HCT116 (cell line): ENCODE measurements at places on chromosomes 7 and 10. TPM values are rescaled to one million over a fixed set of nuclear protein-coding genes. Genes with fewer than 3 reads are reported as not detected.

DNA sequence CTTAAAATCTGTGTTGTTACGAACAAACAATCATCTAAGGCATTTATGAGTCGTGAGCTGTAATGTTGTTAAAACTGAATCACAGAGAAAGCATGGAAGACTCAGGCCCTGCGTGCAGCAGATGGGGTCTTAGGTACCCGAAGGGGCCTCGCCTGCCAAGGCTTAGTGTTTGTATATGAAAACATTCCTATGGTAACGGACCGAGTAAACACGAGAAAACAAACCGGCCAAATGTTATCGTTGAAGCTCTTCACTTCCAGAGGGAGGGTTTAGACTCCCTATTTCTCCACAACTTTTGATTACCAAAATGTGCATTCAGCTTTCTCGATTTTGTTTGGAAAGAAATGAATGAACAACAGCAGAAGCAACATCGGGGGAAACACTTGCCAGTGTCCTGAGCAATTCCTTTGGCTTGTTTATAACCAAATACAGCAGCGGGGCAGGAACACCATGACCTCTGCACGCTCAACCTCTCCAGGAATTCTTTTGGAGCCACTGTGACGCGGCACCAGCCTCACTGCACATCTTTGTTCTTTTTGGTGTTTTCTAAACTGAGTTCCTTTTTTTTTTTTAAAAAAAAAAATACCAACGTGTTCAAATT, 121.6 kb upstream of the KLF6 start:
- DNase-seq: no peak
- no peak overlapping the region for H3K4me3 ChIP-seq
- H3K27me3 ChIP-seq: no peaks in the 10 kb centered on the region
- H3K36me3 ChIP-seq: no peaks in the 10 kb centered on the region
- no peak overlapping the region for H3K27ac ChIP-seq
- H3K4me1 ChIP-seq: no peaks in the 10 kb centered on the region

DNA sequence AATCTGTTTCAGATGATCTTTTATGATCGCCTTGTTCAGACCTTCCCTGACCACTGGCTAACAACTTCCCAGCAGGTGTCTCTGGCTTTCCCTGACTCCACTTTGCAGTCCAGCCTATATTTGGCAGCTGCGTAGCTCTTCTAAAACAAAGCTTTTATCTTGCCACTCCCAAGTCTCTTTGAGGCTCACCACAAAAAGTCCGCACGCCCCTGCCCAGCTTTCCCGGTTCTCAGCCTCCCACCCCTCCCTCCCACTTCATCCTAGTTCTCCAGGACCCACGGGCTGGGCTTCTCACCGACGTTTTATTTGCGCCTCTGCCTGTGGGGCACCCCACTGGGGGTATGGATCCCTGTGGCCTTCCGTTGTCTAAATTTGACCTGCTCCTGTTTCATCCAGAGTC, 58.9 kb upstream of the USP6NL start:
- H3K4me1 ChIP-seq: no peaks in the 10 kb centered on the region
- no peaks in the 10 kb centered on the region for H3K27me3 ChIP-seq
- no peaks in the 10 kb centered on the region for H3K36me3 ChIP-seq
- no peak overlapping the region for H3K27ac ChIP-seq

MKX gene
- total RNA-seq: 27.5 TPM

TRIM50 gene
- not detected for total RNA-seq

GRCh38 chr10:116947841-116948529, 57.0 kb downstream of the SHTN1 start:
- H3K36me3 ChIP-seq: peaks cover 32% of the 10 kb centered on the region
- no peak overlapping the region for H3K4me3 ChIP-seq

GNGT1 gene
- total RNA-seq: 0.91 TPM

- peaks cover 10% of the 10 kb centered on the region; the same call in 1 of the 2 replicates for H3K4me1 ChIP-seq
- H3K27me3 ChIP-seq: 0 out of 2 replicates have a peak, but pooled peaks cover 4% of the 10 kb centered on the region
- H3K4me3 ChIP-seq: no peak overlapping the region
- H3K36me3 ChIP-seq: no peaks in the 10 kb centered on the region
- no peak overlapping the region for H3K27ac ChIP-seq
These were observed 208.6 kb downstream of the SKAP2 start for GRCh38 chr7:26655781-26656180.

RPS24 gene
- 1,764 TPM for total RNA-seq

MYO3A gene
- not detected for total RNA-seq

DNA sequence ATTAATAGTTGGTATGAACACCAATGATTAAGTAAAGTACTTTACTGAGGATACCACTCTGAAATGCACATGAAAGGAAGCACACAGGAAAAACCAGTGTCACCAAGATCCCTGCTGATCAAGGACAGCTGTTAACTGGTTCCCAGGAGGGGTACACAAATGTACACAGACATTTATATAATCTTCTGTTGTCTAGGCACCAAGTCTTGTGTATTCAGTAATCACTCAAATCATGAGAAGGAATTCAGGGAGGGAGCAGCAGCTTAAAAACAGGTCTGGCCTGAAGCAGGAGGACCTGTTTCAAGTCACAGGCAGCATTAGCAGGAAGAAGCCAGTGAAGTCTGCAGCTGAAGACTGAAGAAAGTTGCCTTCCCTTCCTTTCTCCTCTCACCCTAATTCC, 18.7 kb downstream of the MPP7 start:
- peaks cover 19% of the 10 kb centered on the region; the same call in 1 of the 2 replicates for H3K4me1 ChIP-seq
- H3K27me3 ChIP-seq: no peaks in the 10 kb centered on the region
- H3K36me3 ChIP-seq: no peaks in the 10 kb centered on the region
- no peak for DNase-seq

SFRP5 gene
- total RNA-seq: not detected

DNA sequence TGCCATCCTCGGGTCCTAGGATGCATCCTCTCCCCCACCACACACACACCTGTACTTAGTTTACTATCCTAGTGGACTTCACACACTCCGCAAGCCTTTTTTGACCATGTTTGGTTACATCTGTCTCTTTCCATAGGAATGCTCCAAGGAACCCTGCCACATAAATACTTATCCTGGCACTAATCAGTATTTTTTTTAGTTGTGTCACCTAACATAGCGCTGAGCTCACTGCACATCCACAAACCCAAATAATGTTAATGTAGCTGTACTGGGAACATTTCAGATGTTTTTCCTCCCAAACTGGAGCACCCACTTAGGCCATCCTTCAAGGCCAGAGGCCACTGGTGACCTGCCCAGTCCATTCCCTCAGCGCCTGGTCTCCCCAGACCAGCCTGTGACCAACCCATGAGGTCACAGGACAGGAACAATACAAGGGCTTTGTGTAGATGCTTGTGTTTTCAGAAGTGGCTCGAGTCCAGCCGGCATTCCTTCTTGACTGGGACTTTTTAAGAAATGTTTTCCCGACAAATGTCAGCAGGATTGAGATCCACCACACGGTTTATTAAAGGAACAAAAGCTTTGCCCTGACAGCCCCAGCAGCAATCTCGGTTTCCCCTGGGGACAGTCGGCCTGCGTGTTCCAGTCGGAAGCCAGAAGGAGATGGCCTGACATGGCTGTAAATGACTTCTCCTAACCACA, 181.4 kb downstream of the JCAD start:
- H3K4me1 ChIP-seq: no peaks in the 10 kb centered on the region
- DNase-seq: no peak
- H3K36me3 ChIP-seq: no peaks in the 10 kb centered on the region
- H3K27me3 ChIP-seq: no peaks in the 10 kb centered on the region

- H3K27ac ChIP-seq: no peak overlapping the region
- H3K36me3 ChIP-seq: no peaks in the 10 kb centered on the region
- H3K4me1 ChIP-seq: peaks cover 18% of the 10 kb centered on the region
- H3K4me3 ChIP-seq: no peak overlapping the region
- DNase-seq: no peak
These were observed 59.4 kb upstream of the NAMPT start for GRCh38 chr7:106344211-106344610.

DNA sequence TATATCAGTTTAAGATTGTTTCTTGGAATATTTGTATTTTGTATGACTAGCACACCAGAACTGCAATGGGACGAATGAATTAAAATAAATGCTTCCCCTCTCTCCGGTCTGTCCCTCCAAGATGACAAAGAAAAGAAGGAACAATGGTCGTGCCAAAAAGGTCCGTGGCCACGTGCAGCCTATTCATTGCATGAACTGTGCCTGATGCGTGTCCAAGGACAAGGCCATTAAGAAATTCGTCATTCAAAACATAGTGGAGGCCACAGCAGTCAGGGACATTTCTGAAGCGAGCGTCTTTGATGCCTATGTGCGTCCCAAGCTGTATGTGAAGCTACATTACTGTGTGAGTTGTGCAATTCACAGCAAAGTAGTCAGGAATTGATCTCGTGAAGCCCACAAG, 17.2 kb upstream of the PAPSS2 start:
- no peaks in the 10 kb centered on the region for H3K36me3 ChIP-seq
- no peaks in the 10 kb centered on the region for H3K27me3 ChIP-seq
- no peaks in the 10 kb centered on the region for H3K4me1 ChIP-seq
- no peak for DNase-seq
- H3K27ac ChIP-seq: no peak overlapping the region
- no peak overlapping the region for H3K4me3 ChIP-seq

GRCh38 chr7:78197447-78197846, 398.9 kb downstream of the PHTF2 start:
- H3K4me1 ChIP-seq: no peaks in the 10 kb centered on the region
- no peaks in the 10 kb centered on the region for H3K36me3 ChIP-seq
- H3K4me3 ChIP-seq: no peak overlapping the region
- H3K27me3 ChIP-seq: peaks cover 29% of the 10 kb centered on the region

GRCh38 chr10:104247513-104248146, 7.1 kb upstream of the GSTO1 start:
- H3K27ac ChIP-seq: no peak overlapping the region
- no peaks in the 10 kb centered on the region for H3K36me3 ChIP-seq
- DNase-seq: no peak

DNA sequence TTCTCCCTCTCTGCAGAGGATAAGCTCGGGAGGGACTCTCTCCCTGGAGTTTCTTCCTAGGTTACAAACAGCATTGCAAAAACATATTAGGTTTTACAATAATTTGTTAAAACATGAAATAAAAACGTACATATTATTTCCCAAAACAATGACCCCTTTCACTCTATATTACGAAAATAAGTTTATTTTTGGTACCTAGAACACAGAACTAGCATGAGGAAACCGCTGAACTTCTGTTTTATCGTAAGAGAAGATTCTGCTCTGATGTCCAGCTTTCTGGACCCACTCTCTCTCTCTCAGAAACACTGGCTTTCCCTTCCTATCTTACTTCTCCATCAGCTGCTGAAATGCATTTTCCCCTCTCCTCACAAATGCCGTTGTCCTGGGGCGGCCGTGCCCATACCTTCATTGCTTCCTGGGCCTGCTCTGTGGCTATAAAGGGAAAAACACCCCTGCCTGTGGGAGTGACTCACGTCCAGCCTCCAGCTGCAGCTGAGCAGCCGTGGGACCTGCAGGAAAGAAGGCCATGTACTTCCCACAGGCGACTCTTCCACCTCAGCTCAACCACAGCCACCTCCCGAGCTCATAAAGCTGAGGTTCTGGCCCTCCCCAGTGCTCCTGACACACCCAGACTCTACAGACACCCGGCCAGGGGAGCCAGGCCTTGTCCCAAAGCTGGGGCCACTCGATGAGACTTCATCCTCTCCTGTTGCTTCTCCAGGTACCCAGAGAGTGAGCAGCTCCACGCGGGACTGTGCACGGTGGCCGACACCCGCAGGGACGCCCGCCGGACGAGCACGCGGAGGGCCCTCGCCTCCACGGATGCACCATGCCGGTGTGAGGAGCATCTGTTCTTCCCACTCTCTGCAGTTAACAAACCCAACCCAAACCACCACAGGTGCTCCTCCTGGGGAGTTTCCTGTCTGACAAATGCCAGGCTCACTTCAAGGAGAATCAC, 3.1 kb downstream of the GPER1 start:
- no peak overlapping the region for H3K27ac ChIP-seq
- no peaks in the 10 kb centered on the region for H3K36me3 ChIP-seq
- DNase-seq: no peak
- no peak overlapping the region for H3K4me3 ChIP-seq
- H3K27me3 ChIP-seq: no peaks in the 10 kb centered on the region

DNA sequence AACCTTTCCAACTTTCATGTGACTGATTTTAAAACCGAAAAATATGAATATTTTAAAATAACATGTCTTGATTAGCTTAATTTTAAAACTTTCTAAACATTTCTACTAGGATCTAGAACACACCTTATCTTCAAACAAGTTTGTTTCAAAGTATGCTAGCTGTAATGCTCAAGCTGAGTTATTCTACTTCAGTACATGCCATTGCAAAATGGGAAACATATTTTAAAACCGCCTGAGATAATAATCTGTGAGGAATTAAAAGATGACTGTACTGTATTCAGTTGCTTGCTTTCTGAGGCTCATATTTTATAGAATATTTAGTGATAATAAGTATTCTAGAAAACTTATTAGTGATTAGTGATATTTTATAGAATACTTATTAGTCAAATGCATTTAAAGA, 99.6 kb downstream of the LMBR1 start:
- no peaks in the 10 kb centered on the region for H3K4me1 ChIP-seq
- no peak overlapping the region for H3K27ac ChIP-seq
- no peak overlapping the region for H3K4me3 ChIP-seq
- no peaks in the 10 kb centered on the region for H3K36me3 ChIP-seq
- DNase-seq: no peak
- no peaks in the 10 kb centered on the region for H3K27me3 ChIP-seq

EXOC6 gene
- total RNA-seq: 12.9 TPM

EPHA1 gene
- total RNA-seq: 29.9 TPM

- no peaks in the 10 kb centered on the region for H3K27me3 ChIP-seq
- H3K36me3 ChIP-seq: no peaks in the 10 kb centered on the region
- H3K4me3 ChIP-seq: no peak overlapping the region
- H3K27ac ChIP-seq: no peak overlapping the region
- no peaks in the 10 kb centered on the region for H3K4me1 ChIP-seq
These were observed 376.3 kb downstream of the INHBA start for GRCh38 chr7:41326616-41327015.

MOGAT3 gene
- total RNA-seq: not detected

VPS37D gene
- total RNA-seq: 9.5 TPM
